DND-41 (cell line): ENCODE measurements at places on chromosomes 6 and 20.

- H3K4me3 ChIP-seq, result no peak overlapping the region
- no peak for DNase-seq
- H3K4me1 ChIP-seq, result no peaks in the 10 kb centered on the region
- H3K27me3 ChIP-seq, result no peaks in the 10 kb centered on the region
- no peak overlapping the region for H3K27ac ChIP-seq
Measured at GRCh38 chr6:6003621-6004366, 2.9 kb downstream of the NRN1 start.

DNA sequence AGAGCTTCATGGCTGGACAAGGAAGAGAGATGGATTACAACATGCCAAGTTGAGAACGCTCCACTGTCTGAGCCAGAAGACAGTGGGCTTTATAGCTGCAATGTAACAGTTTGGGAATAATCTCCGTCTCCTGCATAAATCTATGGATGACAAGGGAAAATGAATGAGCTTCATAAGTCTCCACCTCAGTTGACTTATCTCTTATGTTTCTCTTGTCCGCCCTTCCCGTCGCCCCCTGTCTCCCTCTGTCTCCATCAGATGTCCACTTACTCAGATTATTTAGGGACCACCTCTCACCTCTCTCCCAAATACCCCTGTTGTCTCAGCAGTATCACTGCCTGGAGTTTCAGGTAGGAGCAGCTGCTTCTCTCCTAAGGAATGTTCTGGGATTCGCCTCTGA is 13.7 kb upstream of the BPIFA2 start:
- H3K4me1 ChIP-seq, result no peaks in the 10 kb centered on the region
- no peak overlapping the region for H3K27ac ChIP-seq
- DNase-seq, result no peak
- H3K27me3 ChIP-seq, result peaks cover 12% of the 10 kb centered on the region
- H3K4me3 ChIP-seq, result no peak overlapping the region
- H3K36me3 ChIP-seq, result no peaks in the 10 kb centered on the region

DNA sequence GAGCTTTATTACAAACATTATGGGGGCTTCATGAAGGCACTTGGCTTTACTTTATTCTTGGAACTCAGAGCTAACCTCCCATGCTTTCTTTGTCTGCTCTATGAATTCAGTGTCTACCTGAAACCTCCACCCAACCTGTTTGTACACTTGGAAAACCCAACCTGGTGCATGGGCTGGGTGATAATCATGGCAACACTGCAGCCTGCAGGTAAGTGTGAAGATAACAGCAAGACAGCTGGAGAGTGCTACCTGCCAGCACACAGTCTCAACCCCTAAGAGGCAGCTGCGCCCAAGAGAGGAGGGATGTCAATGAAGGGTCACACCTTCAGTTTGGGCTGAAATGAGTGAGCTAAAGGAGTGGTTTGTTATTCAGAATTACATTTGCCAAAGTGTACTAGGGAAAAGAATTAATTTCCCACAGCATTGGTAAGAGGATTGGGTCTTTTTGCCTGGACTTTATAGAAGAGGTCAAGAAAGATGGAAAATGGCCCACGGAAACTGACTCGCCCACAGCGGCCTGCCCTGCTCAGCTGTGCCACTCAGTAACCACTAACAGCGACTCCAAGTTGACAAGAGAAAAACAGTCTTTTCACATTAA is 24.4 kb downstream of the FOXQ1 start:
- no peaks in the 10 kb centered on the region for H3K36me3 ChIP-seq
- no peak for DNase-seq
- H3K27ac ChIP-seq, result no peak overlapping the region
- no peak overlapping the region for H3K4me3 ChIP-seq
- no peaks in the 10 kb centered on the region for H3K27me3 ChIP-seq
- no peaks in the 10 kb centered on the region for H3K4me1 ChIP-seq

- no peaks in the 10 kb centered on the region for H3K27me3 ChIP-seq
- no peak overlapping the region for H3K27ac ChIP-seq
- H3K36me3 ChIP-seq, result no peaks in the 10 kb centered on the region
Measured at GRCh38 chr6:19312241-19312978, 524.8 kb upstream of the ID4 start.

GRCh38 chr20:57259121-57259937 is 7.1 kb downstream of the BMP7 start:
- no peaks in the 10 kb centered on the region for H3K4me1 ChIP-seq
- peaks cover 34% of the 10 kb centered on the region for H3K27me3 ChIP-seq
- DNase-seq, result no peak
- H3K4me3 ChIP-seq, result no peak overlapping the region
